NCI-H2227 treated with DMSO at 0.1 percent for 48 hours (cell line): ENCODE measurements at places on chromosomes 2 and 18.
A peak's percentile ranks its signal among the peaks of the same experiment; 100 is the strongest.

DNA sequence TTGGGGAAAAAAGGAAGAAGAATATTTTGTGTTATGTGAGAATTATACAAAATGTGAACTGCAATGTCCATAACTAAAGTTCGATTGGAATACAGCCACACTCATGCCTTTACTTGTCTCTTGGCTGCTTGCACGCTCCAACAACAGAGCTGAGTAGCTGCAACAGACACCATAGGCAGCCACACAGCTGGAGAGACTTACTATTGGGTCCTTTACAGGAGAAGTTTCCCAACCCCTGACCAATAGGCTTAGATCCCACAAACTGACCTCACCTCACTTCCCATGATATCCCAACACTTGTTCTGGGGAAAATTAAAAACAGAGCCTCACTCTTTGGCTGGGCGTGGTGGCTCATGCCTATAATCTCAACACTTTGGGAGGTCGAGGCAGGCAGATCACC is 213.8 kb downstream of the SH3BP4 start:
- no peak for DNase-seq

- DNase-seq, result no peak
These were observed 59.0 kb upstream of the SPRED2 start for GRCh38 chr2:65491381-65491905.

GRCh38 chr2:178858896-178859625 is 51.8 kb upstream of the TTN start:
- no peak for DNase-seq

DNA sequence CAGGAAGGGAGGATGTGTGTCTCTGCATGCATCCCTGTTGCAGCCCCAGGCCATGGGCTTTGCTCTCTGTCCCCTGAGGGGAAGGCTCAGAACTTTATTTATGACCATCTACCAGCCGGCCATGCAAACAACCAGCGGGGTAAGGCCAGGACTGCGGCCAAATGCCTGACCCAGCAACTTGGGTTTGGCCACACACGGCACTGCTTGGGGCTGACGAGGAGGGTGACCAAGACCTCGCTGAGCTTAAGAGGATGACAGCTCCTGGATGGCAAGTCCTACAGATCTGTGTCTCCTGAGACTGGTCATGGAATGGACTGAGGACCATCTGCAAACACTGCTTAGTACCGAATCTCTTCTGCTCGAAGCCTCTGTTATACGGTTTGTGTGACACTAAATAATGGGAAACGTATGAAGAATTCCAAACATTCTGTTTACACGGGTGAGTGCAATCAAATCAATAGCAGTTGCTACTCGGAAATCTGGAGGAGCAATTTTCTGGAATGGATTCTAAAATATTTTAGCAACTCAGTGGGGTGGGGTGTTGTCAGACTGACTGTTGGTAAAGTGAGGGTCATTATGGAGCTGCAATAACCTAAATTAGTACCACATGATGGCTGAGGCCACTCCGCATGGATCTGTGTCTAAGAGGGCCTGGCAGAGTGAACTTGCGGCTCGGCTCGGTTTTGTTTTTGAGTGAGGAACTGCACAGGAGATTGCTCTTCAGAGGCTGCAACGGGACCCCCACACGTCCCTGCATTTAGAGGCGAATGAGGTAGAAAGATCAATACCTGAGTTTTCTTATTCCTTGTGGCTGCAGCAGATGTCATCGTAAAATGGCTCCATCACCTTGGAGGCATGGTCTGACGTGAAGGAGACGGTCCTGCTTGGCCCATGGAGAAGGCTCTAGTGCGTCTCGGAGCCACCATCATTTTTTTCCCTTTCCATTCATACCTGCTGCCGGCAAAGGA is 26.6 kb downstream of the TMEM18 start:
- DNase-seq, result no peak

DNA sequence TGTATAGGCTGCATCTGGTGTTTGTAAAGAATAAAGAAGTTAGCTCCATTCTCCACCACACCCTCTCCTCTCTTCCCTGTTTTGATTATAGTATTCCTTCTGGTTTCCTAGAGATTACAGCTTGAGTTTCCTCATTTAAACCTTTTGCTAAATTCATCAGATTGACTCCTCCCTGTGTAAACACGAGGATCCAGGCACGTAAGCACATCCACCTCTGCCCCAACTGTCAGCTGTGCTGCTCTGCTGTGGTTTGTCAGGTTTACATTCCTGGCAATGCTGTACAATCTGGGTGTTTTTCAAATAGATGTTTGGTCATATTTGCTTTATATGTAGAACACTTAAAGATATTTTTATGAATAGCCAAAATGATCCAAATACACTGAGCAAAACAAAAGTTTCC is 302.8 kb downstream of the PTGR3 start:
- DNase-seq, result no peak

DNA sequence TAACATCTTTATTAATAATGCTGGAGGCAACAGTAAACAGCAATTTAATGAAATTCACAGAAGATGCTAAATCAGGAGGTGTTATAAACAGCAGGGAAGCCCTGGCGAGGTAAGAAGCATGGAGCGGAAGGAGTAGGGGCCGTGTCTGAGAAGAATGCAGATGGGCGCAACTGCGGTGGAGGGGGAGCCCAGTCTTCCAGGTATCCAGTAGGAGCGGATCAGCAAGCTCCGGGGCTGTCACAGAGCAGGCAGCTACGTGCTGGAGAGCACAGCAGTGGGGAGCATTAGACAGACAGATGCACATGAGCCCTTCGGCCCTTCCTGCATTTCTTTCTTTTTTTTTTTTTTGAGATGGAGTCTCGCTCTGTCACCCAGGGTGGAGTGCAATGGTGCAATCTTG is 82.3 kb downstream of the SH3RF3 start:
- no peak for DNase-seq

DNA sequence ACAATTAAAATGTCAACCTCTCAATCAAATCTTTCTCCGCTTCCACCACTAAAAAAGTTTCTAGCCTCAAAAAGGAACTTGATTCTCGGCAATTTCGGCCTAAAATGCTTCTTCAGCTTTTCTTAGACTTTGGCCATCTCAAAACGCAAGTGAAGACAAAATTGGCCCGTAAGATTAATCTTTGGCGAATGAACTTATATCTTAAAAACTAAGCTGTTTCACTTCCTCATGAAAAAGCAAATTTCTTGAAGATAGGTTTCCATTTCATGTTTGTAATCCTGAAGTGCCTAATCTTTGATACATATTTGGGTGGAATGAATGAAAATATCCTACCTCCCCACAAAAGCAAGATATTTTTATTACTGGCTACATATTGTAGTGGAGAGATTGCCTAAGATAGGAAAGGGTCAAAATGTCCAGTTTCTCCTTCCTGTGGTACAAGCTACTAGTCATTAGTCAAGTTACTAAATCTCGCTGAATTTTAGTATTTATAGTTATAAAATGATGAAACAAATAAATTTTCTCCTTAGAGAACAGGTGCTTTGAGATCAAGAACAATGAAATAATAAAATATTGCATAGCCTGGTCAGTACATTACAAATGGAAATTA is 85.4 kb upstream of the ZEB2 start:
- DNase-seq, result no peak

- no peak for DNase-seq
These were observed 7.9 kb downstream of the IL1RL2 start for GRCh38 chr2:102194609-102195268.

GRCh38 chr2:240806006-240806405 is 14.0 kb downstream of the KIF1A start:
- DNase-seq, result no peak

- DNase-seq, result no peak
These were observed 332.7 kb upstream of the POU3F3 start for GRCh38 chr2:104521247-104521646.

DNA sequence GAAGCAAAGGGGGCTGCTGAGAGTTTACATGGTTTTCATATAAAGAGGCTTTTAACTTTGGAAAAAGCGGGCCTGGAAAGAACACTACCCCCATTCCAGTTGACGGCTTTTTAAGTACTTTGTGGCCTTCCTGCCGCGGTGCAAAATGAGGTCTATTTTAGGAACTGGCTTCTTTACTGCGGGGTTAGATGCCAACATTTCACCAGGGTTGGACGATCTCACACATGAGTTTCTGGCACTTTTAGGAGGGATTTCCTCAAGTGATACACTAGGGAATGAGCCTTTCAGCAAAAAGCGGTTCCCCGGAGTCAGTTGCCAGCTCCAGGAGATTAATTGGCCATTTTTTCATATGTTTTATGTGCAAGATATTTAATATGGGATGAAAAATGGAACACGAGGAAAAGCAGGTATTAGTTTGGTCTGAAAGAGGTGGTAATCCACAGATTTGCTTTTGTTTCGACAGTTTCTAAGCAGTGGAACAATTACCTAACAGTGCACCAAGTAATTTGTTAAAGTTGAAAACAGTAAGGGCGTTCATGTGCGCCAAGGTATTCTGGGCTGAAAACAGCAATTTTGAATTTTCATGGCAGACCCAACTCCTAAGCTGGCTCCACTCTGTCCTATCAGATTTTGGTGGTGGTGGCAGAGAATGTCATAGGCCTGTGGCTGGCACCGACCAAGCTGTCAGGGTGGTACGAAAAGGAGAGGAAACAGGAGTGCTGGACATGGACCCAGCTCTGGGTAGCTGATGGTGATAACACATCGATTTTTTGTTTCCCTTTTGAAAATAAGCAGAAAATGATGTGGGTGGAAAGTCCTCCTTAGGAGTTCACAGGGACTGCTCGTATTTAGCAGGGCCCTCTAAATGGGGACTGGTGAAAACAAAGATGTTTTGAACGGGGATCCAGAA is 55.6 kb upstream of the FZD5 start:
- DNase-seq, result peak; percentile 73

DNA sequence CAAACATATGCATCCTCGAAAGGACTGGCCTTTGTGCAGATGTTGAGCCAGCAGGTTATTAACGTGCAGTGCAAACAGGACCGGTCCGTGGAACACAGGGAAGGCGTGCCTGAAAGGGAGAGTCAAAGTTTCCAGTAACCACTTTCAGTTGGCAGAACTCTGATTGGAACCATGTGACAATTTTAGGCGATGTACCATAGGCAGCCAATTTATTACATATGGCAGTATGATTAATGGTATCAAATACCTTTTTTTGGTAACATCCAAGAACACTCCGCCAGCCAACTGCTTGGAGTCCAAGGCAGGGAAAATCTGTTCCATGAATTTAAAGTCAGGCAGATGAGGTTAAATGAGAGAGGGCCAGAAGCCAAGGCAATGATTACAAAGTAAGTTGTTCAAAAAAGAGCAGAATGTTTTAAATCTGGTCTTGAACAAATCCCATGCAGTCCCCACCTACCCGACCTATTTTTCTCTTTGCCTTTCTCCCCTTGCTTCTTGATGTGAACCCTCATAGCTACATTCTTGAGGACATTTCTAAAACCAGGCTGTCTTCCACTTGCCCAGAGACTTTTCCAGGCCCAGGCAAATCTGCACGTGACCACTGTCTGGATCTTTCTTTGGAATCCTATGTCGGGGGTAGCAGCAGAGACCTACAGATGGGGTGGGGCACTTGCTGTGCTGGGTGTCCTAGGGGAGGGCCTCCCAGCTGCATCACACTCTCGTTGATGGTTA is 351.7 kb downstream of the HRH4 start:
- no peak for DNase-seq

GRCh38 chr18:59056706-59057492 is 82.8 kb upstream of the SEC11C start:
- DNase-seq, result no peak

- no peak for DNase-seq
These were observed 1315.4 kb upstream of the CHAC2 start for GRCh38 chr2:52452201-52452600.

DNA sequence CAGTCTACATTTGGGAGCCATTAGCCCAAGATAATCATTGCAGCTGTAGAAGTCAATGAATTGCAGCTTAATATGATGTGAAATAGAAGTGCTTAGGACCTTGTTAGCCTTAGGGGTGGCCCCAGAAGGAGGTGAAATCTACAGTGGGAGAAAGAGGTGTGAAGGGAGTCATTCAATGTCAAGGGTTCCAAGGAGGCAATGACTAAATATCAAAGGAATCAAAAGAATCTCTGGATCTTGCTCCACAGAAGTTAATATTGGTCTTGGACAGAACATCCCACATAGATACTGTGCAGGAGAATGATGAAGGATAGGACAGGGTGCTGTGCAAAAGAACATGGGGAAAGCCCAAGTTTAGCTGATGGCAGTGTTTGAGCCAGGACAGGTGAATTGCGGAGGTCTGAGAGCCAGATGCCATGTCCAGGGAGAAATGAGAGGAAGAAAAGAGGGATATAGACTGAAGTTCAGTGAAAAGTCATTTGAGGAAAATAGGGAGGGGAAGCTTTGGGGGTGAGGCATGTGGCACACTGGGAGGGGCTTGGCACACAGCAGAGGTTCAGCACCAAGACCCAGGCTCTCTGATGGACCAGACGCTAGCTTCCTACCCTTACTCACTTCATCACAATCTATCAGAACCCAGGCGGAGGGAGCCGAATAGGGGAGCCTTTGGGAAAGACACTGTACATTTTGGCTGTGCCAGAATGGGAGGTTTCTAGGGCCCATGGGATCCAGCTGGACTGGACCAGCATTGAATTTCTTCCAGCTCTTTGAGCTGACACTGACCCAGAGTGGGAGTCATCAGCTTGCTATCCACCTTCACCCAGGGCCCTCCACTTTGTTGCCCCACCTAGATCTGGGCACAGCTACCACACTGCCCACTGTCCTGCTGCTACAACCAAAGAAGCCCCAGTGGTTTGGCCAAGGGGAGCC is 2.2 kb downstream of the IL1F10 start:
- no peak for DNase-seq

GRCh38 chr18:48098007-48098406 is 167.5 kb upstream of the SMAD2 start:
- DNase-seq, result no peak

DNA sequence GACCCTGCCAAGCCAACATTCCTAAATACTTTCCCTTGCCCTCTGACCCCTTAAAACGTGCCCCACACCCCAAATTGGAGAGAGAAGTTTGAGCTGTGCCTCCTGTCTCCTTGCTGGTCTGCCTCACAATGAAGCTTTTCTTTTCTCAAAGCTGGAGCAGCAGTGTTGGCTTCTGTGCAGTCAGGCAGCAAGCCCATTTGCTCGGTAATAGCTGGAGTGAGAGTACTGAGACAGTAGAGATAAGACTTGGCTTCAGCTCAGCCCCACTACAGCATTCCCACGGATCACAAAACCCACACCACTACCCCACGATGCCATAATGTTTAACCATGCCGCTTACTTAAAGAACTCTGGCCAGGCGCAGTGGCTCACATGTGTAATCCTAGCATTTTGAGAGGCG is 73.0 kb downstream of the NCAPH start:
- no peak for DNase-seq

GRCh38 chr2:161570424-161571050 is 53.7 kb upstream of the SLC4A10 start:
- DNase-seq, result no peak

DNA sequence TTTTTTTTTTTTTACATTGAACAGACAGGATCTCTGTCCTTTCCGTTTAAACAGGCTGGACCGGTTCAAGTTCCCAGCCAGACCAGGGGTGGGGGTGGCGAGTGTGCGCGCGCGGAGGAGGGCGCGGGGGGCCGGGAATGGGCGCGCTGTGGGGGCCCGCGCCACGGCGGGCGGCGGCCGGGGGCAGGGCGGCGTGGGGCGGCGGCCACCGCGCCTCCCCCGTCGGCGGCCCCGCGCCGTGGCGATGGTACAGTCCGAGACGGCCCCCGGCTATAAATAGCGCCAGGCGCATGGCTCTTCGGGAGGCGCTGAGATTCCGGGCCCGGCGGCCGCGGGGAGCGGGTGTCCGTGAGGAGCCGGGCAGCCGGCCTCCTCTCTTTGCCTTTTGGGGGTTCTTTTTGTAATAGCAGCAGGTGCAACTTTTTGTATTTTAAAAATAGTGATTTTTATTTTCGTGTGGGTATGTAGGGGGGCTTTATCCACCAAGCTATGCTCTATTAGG is 430 bp upstream of the CELF4 start:
- peak; percentile 85 for DNase-seq
